Mammary epithelial cell (primary cell): ENCODE measurements at places on chromosomes 4 and X. TPM values are rescaled to one million over a fixed set of nuclear protein-coding genes. Genes with fewer than 3 reads are reported as not detected.
A peak's percentile ranks its signal among the peaks of the same experiment; 100 is the strongest.

DNA sequence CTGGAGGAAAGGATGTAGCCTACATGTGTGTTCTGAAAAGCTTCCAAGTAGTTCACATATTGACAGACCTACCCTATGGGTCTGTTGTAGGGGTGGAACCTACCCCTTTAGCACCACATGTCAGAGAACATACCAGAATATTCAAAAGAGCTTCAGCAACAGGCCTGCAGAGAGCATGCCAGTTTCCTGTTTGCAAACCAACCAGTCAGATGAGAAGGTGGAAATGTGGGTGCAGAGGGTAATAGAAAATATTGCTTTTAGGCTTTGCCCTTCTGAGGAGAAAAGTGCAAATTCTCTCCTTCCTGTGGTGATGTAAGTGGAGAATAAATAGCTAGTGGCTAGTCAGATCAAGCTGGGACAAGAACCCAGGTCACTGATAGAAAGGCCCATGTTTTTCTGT is 16.4 kb downstream of the INTS6L start:
- DNase-seq: no peak

DNA sequence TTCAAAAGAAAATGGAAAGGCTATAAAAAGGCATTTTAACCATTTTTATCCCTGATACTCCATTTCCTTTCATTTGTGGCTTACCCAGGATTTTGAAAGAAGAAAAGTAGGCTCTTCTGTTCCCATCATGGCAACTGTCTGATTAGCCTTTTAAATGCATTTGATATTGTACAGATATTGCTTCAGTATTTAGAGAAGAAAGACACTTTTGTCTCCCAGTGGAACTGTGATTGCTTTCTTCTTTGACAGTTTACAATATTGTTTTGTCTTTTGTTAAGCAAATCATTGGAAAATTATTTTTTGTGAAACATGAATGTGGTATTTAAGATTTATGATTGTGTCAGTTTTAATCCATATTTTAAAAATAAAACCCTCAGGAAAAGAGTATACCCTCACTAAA is 297.4 kb upstream of the TACR3 start:
- no peak for DNase-seq

DNA sequence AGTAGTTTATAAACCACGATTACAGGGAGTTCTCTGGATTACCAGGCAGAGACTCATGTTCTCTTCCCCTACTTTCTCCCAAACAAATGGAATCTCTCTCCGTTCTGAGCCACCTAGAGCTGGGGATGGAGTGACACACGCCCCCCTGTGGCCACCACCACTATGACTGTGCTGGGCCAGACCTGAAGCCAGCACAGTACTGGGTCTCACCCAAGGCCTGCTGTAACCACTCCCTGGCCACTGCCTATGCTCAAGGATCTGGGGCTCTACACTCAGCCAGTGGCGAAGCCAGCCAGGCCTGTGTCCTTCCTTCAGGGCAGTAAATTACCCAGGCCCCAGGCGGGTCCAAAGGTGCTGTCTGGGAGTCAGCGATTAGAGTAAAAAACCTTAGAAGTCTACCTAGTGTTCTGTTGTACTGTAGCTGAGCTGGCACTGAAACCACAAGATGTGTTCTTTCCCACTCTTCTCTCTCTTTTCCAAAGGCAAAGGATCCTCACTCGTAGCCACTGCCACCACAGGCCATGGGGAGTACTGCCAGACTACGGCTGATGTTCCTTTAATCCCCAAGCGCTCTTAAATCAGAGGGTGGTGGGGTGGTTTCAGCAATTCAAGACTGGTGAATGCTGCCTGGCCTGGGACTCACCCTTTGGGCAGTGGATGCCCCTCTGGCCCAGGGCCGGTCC is 412.2 kb upstream of the ARX start:
- DNase-seq: no peak

GRCh38 chrX:48068096-48068887 is 3.1 kb downstream of the ZNF630 start:
- DNase-seq: no peak

DNA sequence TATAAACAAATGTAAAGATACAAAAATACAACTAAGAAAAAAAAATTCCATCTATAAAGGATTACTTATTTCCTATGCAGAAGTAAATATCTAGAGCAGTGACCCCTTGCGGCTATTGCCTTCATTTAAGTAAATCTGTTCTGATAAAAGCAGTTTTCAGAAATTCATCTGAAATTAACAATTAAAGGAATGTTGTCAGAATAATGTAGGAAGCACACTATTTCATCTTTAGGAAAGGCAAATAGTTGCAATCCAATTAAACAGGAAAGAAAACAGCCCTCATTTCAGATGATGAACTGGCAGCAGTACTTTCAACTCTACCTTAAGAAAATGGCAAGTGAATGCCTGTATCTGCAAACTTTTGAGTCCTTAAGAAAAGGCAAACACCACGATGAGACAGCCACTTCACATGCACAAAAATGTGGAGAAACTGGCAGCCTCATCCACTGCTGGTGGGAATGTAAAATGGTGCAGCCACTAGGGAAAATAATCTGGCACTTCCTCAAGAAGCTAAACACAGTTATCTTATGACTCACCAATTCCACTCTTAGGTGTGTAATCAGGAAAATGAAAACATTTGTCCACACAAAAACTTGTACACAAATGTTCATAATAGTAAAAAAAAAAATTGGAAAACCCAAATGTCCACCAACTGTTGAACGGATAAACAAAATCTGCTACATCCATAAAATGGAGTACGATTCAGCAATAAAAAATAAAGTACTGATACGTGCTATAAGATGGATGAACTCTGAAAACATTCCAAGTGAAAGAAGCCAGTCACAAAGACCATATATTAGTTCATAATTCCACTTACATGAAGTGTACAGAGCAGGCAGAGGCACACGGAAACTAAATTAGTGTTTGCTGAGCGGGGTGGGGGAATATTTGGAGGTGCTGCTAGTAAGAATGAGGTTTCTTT is 2.0 kb upstream of the THAP9 start:
- peak; percentile 56 for DNase-seq

- no peak for DNase-seq
Observed at GRCh38 chr4:67366311-67366861, 178.9 kb downstream of the CENPC start.

DNA sequence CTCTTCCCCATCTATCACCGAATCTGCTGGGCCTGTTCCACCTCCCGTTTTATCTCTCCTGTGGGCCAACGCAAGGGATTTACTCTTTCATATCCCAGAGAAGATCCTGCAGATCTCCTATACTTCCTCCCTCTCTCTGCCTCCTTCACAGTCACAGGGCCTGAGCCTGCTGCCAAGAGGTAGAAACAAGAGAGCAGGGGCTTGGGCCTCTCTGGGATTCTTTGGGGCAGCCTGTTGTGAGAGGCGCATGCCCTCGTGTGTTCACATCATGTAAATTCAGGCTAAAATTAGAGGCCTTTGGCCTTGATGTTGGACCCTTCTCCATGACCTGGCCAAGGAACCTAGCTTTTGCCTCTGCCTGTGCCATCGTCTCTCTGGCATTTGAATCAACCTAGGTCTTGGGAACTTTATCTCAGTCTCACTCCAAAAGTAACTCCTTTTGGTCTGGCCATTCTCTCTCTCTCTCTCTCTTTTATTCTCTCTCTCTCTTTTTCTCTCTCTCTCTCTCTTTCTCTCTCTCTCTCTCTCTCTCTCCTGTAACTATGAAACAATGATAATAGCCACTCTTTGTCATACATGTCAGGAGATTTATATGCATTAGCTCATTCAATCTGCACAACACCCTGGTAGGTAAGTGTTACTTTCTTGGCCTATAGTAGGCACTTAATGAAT is 20.0 kb upstream of the EFNB1 start:
- no peak for DNase-seq

- no peak for DNase-seq
Observed at GRCh38 chr4:17326756-17327155, 185.1 kb downstream of the QDPR start.

DNA sequence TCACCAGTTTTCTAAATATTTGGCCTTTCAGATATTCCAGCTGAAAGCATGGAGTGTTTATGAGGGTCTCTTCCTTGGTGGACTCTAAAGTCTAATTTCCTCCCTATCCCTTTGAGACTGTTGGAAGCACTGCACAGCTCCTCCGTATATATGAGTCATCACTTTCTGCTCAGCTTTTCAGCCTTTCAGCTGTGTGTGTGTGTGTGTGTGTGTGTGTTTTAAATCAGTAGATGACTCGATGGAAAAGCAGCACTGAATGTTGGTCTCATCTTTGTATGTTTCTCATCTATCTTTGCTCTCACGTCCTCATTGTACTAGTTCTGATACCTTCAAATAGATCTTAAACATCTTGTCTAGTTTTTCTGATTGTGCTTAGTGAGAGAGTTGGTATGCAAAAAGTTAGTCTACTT is 81.6 kb downstream of the ZFX start:
- DNase-seq: peak; percentile 84

- no peak for DNase-seq
Observed at GRCh38 chrX:103864149-103864548, 32.1 kb upstream of the RAB9B start.

DNA sequence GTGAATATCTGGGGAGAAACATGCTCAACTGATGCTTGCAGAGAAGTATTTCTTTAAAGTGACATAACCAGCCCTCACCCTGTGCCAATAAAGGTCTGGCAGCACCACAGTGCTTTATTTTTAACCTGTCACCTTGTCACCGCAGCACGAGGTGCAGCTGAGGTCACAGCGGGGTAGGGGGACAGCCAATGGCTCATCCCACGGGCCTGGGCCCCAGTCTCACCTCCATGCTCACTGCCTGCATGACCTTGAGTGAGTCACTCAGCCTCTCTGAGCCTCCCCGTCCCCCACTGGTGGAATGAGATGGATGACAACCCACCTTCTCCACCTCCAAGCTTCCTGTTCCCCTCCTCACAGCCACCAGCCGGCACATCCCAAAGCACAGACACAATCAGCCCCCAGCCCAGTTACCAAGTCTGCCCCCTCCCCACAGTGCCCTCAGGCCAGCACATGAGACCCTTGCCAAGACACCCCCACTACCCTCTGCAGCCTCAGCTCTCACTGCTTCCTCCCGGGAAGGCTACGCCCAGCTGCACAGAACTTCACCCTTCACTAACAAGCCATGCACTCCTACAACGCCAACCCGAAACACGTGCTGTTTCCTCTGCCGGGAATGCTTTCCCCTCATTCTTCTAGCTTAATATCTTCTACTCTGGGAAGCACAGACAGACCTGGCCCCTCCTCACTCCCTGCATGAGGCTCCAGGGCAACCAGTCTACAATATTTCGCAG is 24.9 kb upstream of the MAN2B2 start:
- DNase-seq: no peak

DNA sequence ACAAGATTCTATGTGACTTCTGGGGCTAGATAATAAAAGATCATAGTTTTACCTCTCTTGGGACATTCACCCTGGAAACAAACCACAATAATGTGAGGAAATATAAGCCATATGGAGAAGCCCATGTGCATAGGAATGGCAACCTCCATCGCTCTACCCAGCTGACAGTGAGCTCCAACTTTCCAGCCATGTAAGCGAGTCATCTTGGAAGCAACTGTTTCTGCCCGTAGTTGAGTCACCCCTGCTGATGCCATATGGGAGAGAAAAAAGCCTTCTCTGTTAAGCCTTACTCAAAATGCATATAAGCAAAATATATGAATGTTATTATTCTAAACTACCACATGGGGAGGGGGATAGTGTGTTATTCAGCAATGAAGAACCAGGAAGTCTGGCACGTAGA is 31.4 kb upstream of the RELL1 start:
- peak; percentile 79 for DNase-seq

GRCh38 chr4:122873821-122874593 is 47.4 kb downstream of the FGF2 start:
- peak; percentile 74 for DNase-seq

DNA sequence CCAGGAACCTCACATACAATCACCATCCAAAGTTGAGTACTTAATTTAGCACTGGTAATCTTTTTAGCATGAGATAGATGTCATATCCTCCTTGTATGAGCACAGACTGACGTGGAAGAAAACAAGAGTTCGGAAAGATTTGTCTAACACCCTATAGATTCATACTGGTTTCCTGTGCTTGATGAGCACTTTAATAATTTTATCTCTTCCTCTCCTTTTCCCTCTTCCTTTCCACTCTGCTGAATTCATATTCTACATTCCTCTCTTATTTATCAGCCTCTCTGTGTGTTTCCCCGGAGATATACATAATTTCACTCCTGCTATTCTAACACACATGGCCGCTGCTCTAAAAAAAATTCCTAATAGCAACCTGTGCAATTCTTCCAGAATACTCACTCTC is 273.9 kb downstream of the AFF2 start:
- DNase-seq: no peak

DNA sequence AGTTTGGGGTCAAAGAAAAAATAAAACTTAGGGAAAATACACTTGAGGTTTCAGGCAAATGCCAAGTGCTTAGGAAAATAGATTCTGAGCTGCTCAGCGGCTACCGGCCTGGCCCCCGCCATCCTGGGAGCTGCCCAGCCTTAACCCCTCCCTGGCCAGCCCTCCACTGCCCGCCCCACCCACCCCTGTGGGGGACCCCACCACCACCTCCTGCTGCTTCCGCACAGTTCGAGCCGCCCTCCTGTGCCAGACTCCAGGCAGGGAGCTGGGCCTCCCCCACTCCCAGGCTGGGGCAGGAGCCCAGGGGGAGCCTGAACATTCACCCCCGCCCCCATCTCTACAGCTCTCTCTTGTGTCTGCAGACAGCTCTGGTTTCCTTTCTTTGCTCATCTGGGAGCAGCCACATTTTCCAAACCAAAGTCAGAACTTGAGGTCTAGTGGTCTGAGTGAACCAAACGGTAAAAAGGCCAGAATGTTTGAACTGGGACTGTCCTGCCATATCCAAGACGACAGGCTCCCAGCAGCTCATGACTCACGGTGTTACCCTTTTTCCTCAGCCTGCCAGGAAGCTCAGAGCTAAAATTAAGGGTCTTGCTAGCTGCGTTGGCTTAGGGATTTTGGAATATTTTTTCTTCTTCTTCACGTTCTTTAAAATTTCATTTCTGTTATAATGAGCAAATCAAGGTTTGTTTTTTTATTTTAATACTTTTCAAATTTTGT is 4.7 kb upstream of the FGFR3 start:
- no peak for DNase-seq

DNA sequence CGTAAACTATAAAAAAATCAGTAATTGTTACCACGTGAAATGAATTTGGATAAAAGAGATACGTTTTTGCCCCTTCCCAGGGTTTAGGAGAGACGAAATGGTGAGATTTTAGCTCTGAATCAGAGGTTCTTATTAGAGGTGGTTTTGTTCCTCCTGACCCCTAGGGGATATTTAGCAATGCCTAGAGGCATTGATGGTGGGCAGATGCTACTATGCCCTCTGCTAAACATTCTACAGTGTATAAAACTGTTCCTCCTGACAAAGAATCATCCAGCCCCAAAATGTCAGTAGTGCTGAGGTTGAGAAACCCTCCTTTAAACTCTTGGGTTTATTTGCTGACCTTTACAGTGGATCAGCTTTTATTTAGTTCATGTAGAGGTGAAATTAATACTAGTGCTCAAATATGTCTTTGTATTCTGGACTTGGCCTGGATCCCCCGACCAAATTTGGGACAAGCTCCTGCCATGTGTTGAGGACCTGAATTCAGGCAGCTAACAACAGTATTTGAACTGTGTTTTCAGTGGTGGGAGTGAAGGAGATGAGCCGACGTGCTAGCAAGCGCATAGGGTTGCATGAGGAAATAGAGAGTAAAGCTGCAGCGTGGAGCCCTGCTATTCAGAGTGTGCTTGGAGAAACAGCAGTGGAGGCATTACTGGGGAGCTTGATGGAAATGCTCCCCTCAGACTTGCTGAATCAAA is 126.1 kb downstream of the PTTG2 start:
- DNase-seq: no peak

The TSPAN6 gene
- 15.9 TPM for polyA plus RNA-seq

The SYNPO2 gene
- 0.22 TPM for polyA plus RNA-seq

The TRIML1 gene
- not detected for polyA plus RNA-seq

The RNF150 gene
- 0.01 TPM for polyA plus RNA-seq

The BANK1 gene
- 0.07 TPM for polyA plus RNA-seq

The PCSK1N gene
- 3.3 TPM for polyA plus RNA-seq

The AMTN gene
- polyA plus RNA-seq: not detected

The USP17L17 gene
- polyA plus RNA-seq: not detected

The SRPX2 gene
- 6.3 TPM for polyA plus RNA-seq
